Posterior vena cava (tissue), 2 donors: ENCODE measurements at places on chromosomes 1 and 21.

- DNase-seq: no peak
Observed at GRCh38 chr1:52096216-52096615, 40.1 kb downstream of the BTF3L4 start.

DNA sequence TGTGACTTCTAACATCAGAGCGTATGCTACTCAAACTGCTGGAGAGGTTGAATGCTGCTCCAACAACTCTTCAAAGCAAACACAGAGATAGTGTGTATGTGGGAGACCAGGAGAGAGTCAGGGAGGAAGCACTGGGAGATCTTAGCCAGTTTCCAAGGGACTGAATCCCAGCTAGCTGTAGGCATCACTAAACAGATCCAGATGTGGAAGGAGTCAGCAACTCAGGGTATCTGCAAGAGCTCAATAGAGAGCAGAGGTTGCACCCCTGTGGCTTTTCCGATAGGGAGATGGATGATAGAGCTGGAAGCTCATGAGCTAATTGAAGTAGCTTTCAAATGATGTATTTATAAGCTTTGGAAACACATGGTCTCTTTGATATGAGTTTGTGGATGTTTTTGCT, 168.9 kb upstream of the HOOK1 start:
- DNase-seq: no peak

DNA sequence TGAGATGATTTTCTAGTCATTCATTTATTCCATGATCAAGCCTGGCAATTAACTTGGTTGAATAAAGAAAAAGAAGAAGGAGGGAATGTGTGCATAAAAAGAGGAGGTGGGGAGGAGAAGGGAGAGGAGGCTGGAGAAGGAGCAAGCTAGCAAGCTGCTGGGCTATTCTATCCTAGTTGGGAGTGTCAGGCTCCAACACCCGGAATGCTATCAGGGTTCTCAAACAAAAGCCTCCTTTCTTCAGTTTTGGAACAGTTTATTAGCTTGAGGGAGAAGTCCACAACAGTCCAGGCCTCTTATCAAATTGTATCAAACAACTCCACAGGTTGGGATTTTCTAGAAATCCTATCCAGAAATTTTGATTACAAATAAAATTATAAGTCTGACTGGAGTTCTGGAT, 80.0 kb downstream of the BCAR3 start:
- no peak for DNase-seq

DNA sequence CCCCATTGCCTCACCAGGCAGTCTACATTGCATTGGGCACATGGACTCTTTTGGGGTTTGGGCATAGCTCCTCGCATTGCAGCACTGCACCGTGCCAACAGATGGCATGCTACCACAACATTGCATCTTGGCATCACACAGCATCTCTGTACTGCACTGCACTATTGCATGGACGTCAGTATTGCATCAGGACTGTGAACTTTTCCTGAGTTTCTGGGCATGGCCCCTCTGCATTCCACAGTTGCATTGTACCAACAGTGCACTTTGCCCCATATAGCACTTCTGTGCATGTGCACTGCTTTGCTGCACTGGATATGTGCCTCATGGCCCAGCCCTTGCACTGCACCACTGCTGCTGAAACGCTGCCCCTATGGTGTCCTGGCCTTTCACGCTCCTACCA, 9.6 kb downstream of the PTPRU start:
- DNase-seq: peak; percentile 25

- DNase-seq: no peak
Observed at GRCh38 chr1:81226603-81226928, 574.2 kb upstream of the ADGRL2 start.

DNA sequence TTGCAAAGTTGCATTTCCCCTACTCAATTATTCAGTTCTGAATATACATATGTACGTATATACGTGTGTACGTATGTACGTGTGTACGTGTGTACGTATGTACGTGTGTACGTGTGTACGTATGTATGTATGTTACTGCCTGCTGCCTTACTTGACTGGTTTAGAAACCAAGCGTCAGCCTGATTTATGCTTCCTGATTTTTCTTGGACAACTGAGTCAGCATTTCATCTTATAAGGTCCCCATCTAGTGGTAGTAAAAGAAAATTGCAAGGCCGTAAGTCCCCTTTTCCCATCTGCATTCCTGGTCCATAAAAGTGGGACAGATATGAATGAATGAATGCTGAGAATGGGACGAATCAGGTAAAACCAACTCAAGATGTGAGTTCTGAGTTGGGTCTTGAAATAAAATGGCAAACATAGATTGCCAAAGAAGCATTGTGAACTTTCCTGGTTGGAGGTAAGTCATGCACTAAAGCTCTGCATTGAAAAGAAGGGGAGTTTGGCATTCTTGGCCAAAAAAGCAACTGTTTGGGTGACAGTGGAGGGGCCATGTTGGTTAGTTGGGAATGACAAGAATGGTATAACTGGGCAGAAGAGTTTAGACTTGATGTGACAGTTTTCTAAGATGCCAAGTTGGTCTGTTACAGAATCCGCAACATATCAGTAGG, 76.4 kb upstream of the DNAH14 start:
- no peak for DNase-seq

GRCh38 chr1:229726061-229726460, 100.0 kb downstream of the URB2 start:
- no peak for DNase-seq

- no peak for DNase-seq
Observed at GRCh38 chr1:74767490-74767889, 34.5 kb downstream of the TYW3 start.

DNA sequence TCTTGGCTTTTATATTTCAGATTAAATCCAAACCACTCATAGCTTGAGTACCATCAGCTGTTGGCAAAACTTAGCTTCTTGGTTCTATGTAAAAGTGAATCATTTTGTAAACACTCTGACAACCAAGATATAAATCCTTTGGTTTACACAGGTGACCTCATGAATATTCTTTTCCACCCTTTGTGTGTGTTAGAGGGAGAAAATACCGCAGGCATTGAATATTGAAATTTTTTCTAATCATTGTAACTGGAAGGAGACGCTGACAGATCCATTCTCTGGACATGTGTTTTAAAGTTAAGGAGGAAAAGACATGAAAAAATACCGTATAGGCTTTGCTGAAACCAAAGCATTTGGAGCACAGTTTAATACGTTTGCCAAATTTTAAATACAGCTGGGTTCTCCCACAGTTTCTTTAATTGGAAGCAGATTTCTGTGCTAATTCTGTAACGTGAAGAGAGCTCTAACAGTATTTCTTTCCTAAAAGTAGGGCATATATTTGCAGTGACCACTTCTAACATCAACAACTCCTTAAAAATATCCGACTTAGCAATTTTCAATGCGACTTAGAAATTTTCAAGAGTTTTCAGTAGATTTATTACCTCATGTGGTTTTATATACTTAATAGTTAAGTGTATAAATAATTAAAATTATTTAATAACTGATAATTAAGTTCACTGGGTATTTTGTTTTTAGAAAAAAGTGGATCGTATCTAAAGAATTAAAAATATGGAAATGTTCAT, 388.2 kb downstream of the USP25 start:
- no peak for DNase-seq

DNA sequence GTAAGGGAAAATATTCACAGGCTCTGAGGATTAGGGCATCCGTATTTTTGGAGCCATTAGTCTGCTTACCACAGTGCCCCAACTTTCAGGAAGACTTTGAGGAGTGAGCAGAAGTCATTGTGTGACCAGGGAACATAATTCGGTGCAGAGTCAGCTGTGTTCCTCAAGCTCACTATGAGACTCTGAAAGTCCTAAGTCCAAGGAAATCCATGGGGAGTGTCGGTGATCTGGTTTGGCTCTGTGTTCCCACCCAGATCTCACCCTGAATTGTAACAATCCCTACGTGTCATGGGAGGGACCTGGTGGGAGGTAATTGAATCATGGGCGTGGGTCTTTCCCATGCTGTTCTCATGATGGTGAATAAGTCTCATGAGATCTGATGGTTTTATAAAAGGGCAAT, 45.9 kb upstream of the SCAF4 start:
- DNase-seq: no peak

DNA sequence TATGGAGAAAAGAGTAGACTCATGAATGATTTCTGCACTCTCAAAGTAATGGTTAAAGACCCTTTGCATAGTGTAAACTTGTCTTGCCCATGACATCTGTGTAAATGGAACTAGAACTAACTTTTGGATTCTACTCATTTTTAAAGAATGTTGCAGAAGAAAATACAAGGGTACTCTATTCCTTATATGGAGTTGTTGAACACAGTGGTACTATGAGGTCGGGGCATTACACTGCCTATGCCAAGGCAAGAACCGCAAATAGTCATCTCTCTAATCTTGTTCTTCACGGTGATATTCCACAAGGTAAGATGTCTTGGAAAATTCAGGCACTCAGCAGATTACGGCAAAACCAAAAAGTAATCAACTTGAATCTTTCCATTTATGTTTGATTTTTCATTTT, 19.8 kb downstream of the CCT8 start:
- no peak for DNase-seq

DNA sequence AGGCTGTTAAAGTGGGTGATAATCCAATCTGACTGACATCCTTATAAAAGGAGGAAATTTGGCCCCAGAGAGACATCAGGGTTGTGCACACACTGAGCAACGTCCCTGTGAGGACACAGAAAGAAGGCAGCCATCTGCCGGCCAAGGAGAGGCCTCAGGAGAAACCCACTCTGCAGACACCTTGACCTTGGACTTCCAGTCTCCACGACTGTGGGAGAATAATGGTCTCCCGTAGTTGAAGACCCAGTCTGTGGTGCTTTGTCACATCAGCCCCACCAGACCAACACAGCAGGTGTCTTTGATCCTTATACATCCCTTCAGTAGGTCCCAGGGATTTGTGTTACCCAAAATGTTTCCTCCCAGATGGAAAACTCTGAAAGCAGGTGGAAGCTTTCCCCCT, 4.2 kb upstream of the DNAJC28 start:
- DNase-seq: no peak

DNA sequence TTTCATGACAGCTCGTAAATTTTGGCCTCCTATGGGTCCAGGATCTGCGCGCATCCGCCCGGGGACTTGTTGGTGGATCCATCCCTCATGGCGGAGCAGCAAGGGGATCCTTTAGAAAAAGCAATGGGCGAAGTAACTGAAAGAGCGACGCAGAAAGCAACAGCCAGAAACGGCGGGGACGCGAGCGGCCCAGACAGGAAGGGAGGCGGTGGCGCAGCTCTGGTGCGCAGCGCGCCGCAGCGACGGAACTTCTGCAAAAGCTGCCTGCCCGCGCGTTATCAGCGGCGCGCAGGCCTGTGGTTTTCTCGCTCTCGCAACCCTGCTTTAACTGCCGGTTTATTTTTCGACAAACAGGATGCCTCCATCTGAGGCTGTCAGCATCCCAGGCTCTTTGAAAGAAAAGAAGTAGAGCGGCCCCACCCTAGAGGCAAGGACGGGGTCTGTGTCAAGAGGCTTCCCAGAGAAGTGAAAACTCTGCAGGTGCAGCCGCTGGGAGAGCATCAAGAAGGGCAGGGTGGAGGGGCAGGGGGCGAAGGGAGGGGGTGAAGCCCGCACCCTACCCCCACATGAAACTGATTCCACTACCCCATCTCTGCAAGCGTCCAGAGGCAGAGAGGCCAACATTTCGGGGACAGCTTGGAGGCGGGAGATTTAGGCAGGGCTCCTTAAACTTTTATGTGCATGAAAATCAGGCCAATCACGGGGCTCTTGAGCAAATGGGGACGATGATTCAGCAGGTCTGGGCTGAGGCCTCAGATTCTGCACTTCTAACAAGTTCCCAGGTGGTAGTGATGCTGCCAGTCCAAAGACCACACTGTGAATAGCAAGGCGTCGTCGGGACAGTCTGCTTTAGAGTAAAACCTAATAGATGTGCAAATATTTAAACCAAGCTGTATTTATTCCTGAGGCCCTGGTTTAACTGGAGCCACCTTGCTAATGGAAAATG, 22.2 kb downstream of the RUNX1 start:
- DNase-seq: peak; percentile 93

- DNase-seq: no peak
Observed at GRCh38 chr1:208141610-208142192, 102.5 kb downstream of the PLXNA2 start.
